ENCODE measurements at places on chromosomes 11 and 22. TPM values are rescaled to one million over a fixed set of nuclear protein-coding genes. Genes with fewer than 3 reads are reported as not detected.

DNA sequence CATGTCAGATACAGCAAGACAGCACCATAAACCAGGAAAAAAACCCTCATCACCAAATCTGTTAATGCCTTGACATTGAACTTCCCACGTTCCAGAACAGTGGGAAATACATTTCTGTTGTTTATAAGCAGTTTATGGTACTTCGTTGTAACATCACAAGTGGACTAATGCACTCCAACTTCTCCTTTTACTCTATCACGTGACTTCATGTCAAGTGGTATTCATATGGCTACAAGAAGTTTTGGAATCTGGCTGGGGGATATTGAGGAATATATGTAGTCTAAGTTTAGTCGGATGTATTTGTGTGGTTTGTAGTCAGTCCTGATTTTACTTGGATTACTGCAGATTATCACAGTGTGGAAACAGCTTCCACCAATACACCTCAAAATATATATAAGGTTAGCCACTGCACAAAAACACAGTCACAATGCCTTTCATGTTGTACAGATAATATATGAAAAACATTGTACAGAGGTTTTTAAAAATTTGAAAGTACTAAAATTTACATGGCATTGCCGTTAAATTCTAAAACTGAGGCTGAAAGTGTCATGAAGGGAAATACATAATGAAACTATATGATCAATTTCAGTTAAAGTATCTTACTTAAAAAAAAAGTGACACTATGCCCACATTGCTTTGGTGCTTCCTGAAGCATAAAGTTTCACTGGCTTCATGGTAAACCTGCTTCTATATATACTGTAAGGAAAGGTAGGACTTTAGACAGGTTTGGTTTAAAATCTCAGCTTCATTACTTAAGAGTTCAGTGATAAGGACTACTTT, 134.1 kb downstream of the CASP12 start:
- DNase-seq = no peak

DNA sequence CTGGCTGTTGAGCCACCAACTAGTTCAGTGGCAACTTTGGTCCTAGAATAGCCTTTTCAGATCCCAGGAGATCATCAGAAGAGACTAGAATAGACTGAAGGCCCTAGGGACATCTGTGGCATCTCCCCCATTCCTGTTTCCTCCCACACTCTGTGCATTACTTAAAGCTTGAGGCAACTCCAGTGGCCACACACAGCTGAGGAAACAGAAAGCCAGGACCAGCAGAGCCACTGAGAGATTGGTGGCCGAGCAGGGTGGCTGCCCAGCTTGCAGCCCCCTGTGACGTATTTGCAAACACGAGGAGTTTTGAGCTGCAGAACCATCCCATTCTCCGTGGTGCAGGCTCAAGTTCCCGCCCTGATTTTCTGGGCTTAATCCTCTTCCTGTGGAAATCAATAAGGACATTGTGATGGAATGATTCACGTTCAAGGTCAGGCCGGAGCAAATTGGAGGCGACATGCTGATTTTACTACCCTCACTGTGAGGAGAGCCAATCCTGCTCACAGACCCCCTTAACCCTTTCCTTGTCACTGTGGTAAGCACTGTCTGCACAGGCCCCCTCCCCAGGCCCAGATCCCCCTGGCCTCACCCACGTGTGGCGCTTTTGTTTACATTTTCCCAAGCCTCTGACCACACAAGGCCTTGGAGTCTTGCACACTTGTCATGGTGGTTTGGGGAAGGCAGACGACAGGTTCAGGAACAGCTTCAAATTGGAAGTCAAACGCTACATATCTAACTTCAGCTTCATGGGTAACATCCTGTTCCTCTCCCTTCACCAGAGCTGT, 69.1 kb upstream of the MYOD1 start:
- no peak for DNase-seq

DNA sequence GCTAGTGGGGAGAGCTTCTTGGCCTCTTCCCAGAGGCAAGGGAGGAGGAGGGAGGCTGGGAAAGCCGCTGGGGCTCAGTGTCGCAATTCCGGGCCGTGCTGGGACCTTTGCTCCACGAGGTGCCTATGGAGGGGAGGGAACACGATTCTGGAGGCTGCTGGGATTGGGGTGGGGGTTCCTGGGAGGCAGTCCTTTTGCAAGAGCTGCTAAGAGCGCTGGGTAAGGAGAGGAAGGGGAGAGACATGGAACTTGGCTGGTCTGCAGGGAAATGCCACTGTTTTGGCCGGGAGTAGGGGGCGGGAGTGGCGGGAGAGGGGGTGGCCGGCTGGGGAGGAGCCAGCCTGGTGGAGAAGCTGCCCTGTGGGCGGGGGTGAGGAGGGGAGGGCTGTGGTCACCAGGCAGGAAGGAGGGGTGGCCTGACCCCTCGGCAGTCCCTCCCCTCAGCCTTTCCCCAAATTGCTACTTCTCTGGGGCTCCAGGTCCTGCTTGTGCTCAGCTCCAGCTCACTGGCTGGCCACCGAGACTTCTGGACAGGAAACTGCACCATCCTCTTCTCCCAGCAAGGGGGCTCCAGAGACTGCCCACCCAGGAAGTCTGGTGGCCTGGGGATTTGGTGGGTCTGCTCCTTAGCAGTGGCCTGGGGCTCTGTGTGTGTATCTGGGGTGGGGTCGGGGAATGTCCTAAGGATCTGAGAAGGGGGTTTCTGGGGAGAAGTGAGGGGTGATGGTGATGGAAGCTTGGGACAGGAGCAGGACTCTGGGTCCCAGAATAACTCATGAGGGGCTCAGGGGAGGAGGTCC, at the start of gene NR1H3:
Gene NR1H3 (plus strand): TSS at position 480 of the 800 bp plus-strand sequence. CDS start 1,221 bp downstream, outside the sequence.
- no peak for DNase-seq

DNA sequence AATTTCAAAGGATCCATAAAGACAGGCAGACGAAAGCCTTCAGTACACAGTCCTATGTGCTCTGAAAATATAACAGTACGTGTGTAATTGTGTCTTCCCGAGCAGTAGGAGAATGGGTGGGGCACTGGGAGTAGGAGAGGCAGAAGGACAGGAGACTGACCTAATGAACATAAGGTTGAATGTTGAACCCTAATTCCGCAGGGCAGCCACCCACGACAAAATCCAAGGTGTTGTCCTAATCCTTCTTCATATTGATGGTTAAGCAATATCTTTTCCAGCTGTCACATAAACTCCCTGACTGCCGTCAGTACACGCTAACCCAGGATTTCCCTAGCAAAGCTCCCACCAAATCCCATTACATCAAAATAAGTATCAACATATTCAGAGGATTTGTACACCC, 34.5 kb downstream of the SPATA19 start:
- no peak for DNase-seq

Gene THY1
- not detected for total RNA-seq
